ENCODE measurements at places on chromosomes 16 and 17. TPM values are rescaled to one million over a fixed set of nuclear protein-coding genes. Genes with fewer than 3 reads are reported as not detected.

CNGB1 gene
- 0.08 TPM for total RNA-seq

IL34 gene
- total RNA-seq: 0.43 TPM

TEKT5 gene
- not detected for total RNA-seq

STX4 gene
- total RNA-seq: 49.2 TPM

SBK1 gene
- total RNA-seq: 0.34 TPM

CDRT15 gene
- total RNA-seq: not detected

UMOD gene
- total RNA-seq: not detected

CFAP119 gene
- 8.2 TPM for total RNA-seq

SLC9A5 gene
- total RNA-seq: 1.7 TPM

PPY gene
- total RNA-seq: not detected

TBC1D3C gene
- total RNA-seq: not detected

CES1 gene
- total RNA-seq: 34.8 TPM

RRAD gene
- 53.2 TPM for total RNA-seq

KRTAP4-5 gene
- total RNA-seq: not detected

ARSG gene
- total RNA-seq: 1.3 TPM

TEKT3 gene
- 0.10 TPM for total RNA-seq

KCNH4 gene
- 0.36 TPM for total RNA-seq

PMFBP1 gene
- 0.16 TPM for total RNA-seq

CRISPLD2 gene
- total RNA-seq: 4.2 TPM

WSCD1 gene
- total RNA-seq: 3.3 TPM

TRPV3 gene
- 0.30 TPM for total RNA-seq

KRTAP3-2 gene
- total RNA-seq: 0.33 TPM

CTRB1 gene
- total RNA-seq: not detected

NUPR1 gene
- total RNA-seq: 13.1 TPM

PABPN1L gene
- total RNA-seq: not detected

ZNF423 gene
- total RNA-seq: 0.07 TPM

CLEC18C gene
- total RNA-seq: 0.08 TPM

IGF2BP1 gene
- total RNA-seq: 75.0 TPM

SLFN13 gene
- 4.9 TPM for total RNA-seq

RNU2-1 gene
- total RNA-seq: not detected

EFNB3 gene
- total RNA-seq: 1.3 TPM

TMEM208 gene
- total RNA-seq: 86.6 TPM

SLC5A2 gene
- 0.23 TPM for total RNA-seq
